Type B pancreatic cell (in vitro differentiated cells): ENCODE measurements at places on chromosomes 3 and 15.

GRCh38 chr3:50602595-50603191 is 8.9 kb downstream of the CISH start:
- H3K27ac ChIP-seq = peak overlapping the region; percentile 90
- H3K27me3 ChIP-seq = no peaks in the 10 kb centered on the region
- H3K36me3 ChIP-seq = no peaks in the 10 kb centered on the region
- peak overlapping the region; percentile 71 for H3K4me3 ChIP-seq

DNA sequence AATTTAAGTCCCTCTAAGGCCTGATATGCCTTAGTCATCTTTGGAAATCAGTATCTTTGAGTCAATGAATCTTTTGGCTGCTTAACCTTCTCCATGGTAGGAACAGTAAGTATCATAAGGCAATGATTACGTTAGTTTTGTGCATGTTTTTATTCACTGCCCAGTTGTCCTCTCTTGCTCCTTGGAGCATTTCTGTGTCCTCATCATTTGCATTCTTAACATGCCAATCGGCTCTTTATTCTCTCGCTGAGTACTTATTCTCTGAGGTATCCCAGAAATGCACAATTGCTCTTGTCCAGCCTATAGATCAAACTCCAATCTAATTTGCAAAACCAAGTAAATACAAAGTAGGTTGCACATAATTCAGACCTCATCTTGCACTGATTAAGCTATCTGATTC is 405.0 kb upstream of the IL12A start:
- H3K27me3 ChIP-seq = peaks cover 6% of the 10 kb centered on the region
- H3K27ac ChIP-seq = no peak overlapping the region
- H3K4me3 ChIP-seq = no peak overlapping the region
- H3K36me3 ChIP-seq = no peaks in the 10 kb centered on the region
- DNase-seq = no peak
- peaks cover 5% of the 10 kb centered on the region for H3K4me1 ChIP-seq

GRCh38 chr15:74958320-74958907 is 1.8 kb upstream of the RPP25 start:
- H3K4me3 ChIP-seq = peak overlapping the region; percentile 85
- H3K27ac ChIP-seq = peak overlapping the region; percentile 45
- H3K27me3 ChIP-seq = peaks cover 72% of the 10 kb centered on the region

DNA sequence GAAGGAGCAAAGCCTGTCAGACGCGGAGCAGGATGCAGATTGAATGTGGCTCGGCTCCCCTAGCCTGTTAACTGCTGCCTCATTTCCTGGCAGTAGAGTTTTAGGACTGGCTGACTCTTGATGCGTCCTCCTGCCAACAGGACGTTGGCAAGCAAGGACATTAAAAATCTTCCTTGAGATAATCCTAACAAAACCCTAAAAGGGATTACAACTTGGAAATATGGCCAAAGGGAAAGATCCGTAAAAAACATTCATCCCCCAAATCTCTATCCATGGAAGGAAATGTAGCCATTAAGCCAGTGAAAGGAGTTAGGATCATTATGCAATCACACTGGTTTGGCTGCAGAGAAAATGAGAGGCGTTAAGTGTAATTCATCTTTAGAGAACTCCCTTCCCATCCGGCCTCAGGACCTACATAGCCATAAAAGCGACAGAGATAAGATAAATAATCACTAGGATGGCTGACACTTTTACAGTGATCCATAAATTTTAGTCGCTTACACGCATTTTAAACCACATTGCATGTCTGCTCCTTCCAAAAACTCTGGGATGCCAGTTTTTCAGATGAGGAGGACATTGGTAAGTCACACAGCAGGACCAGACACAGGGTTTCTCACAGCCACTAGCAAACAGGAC is 44.5 kb upstream of the C3orf80 start:
- H3K36me3 ChIP-seq = no peaks in the 10 kb centered on the region
- H3K27ac ChIP-seq = no peak overlapping the region
- no peak overlapping the region for H3K4me3 ChIP-seq
- H3K27me3 ChIP-seq = peaks cover 9% of the 10 kb centered on the region
- peaks cover 5% of the 10 kb centered on the region for H3K4me1 ChIP-seq

DNA sequence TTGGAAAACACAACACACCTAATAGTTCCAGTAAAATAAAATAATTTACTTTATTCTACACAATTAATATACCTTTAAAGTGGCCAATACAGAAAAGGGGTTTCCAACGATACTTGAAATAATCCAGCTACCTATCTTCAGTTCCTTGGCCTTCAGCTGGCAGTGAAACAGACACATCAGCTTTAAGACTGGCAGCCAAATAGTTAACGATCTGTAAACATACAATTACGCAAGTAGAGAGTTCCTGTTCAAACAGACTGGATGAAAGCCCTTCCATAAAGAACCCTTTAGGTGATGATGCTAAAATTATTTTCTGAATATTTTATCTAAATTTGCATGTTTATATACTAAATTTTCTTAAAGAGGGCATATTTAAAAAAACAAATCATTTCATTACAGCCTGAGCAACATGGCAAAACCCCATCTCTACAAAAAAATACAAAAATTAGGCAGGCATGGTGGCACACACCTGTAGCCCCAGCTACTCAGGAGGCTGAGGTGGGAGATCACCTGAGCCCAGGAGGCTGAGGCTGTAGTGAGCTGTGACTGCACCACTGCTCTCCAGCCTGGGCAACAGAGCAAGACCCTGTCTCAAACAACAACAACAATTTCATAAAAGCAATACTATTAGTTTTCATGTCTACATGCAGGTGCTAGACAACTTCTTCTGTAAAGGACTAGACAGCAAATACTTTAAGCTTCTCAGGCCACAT is 12.9 kb downstream of the DYNC1LI1 start:
- H3K27ac ChIP-seq = no peak overlapping the region
- DNase-seq = no peak
- H3K27me3 ChIP-seq = no peaks in the 10 kb centered on the region
- H3K4me1 ChIP-seq = peaks cover 8% of the 10 kb centered on the region
- H3K4me3 ChIP-seq = no peak overlapping the region
- no peaks in the 10 kb centered on the region for H3K36me3 ChIP-seq

- no peaks in the 10 kb centered on the region for H3K36me3 ChIP-seq
- peaks cover 31% of the 10 kb centered on the region for H3K4me1 ChIP-seq
- H3K27me3 ChIP-seq = no peaks in the 10 kb centered on the region
- no peak overlapping the region for H3K27ac ChIP-seq
- no peak for DNase-seq
These were observed 418.8 kb downstream of the MAGI1 start for GRCh38 chr3:65619888-65620287.

DNA sequence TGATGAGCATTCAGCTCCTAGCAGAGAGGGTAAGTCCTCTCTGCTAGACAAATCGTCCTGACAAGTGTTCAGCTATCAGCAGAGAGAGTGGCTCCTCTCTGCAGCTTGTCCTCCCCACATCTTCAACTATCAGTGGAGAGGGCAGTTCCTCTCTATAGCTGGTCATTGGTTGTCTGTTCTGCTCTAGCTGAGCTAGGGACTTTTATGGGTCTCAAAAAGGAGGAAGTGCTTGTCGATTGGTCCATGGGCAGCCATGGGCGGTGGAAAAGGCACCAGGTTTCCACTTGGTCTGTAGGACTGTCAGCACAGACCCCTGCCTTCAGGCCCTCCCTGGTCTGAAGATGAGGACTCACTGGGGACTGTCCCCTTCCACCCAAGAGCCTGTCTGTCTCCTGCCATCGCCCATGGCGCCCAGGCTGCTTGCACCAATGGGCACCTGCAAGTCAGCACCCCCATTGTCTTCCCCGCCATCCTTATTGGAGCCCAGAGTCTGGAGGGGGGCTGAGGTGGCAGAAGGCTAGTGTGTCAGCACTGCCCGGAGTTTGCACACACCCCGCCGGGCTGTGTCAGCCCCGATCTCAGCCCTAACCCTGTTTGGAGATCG is 264.7 kb downstream of the ZBBX start:
- H3K27me3 ChIP-seq = no peaks in the 10 kb centered on the region
- DNase-seq = no peak
- no peak overlapping the region for H3K4me3 ChIP-seq
- H3K36me3 ChIP-seq = no peaks in the 10 kb centered on the region

DNA sequence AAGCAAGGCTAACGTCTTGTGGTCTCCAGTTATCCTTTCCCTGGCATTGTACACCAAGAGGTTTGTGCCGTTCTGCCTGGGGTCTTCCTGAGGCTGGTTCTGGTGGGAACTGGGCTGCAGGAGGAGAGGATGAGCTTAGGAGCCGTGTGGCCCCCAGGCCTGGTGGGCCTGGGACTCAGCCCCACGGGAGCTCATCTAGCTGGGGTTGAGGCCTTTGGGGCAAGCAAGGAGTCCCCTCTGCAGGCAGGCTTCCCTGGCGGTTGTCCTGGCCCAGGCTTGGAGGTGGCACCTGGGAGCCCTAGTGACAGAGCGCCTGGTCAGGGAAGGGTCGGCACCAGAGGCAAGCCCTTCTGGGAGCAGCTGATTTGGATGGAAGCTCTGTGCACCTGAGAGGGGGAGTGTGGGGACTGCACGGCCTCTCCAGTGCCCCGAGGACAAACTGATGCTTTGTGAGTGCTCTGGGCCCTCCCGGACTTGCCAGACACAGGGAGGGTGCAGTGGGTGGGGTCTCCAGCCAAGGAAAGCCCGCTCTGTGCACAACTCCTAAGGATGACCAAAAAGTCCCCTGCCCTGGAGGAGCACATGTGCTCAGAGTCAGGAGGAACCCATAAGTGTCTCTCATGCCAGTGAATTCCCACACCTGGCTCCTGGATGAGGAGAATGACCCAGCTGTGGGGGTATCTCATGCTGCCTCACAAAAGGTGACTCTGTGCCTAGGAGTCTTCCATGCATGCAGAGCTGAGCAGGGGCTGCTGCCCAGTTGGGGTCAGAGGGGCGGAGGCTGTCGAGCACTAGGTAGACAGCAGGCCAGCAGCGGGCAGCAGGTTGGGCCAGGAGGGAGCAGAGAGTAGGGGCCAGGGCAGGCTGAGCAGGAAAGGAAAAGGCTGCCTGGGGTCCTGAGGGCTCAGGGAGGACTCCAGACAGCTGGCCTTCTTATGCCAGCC is 2.7 kb downstream of the PAK6 start:
- no peaks in the 10 kb centered on the region for H3K36me3 ChIP-seq
- peaks cover 13% of the 10 kb centered on the region for H3K27me3 ChIP-seq
- no peak for DNase-seq
- H3K4me3 ChIP-seq = no peak overlapping the region
- peaks cover 16% of the 10 kb centered on the region for H3K4me1 ChIP-seq
- no peak overlapping the region for H3K27ac ChIP-seq

DNA sequence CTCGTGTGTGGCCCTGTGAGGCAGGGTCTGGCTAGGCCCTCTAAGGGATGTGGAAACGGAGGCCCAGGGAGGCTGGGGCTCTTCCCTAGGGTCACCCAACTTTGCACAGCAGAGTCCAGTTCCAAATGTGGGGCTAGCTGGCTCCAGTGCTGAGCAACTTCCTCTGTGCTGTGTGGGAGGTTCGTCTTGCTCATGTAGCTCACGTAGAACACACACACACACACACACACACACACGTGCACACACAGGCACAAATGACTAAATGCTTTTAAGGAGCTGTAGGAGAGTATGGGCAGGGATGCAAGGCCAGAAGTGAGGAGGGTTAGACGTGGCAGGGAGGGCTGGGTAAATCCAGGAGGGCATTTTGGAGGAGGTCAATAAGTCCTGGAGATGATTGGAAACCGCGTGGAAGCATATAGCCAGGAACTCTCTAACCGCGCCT is 213.8 kb downstream of the RPLP1 start:
- no peak overlapping the region for H3K4me3 ChIP-seq
- no peaks in the 10 kb centered on the region for H3K36me3 ChIP-seq
- peaks cover 27% of the 10 kb centered on the region for H3K4me1 ChIP-seq
- H3K27me3 ChIP-seq = peaks cover 36% of the 10 kb centered on the region

DNA sequence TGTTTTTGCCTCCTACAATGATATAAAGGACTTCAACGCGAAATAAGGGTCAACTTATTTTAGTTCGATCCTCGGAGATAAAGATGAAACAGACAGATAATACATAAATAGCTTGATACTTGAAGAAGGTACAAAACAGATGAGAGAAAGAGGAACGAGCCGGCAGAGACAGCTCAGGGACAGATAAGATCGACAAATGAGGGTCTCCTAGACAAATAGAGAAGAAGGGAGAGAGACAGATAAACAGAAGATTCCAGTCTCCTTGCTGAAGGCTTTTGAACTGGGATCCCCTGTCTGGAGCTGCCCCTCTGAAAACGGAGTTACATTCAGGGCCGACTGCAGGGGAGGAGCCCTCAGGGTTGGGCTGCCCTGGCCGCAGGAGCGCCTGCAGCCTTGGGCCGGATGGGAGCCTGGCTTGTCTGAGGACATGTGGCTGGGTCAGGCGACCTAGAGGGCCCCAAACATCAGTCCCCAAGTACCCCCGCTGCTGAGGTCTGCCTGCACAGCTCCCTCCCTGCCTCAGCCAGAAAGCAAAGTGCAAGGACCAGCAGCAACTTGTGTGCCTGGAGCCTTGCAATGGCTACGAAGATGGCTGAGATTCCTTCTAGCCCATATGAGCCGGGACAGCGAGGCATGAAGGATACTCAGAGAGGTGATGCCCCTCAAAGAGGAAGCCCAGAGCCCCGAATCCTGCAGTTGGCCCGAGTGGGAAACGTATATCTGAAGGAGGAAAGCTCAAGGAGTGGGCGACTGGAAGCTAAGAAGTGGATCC is 926 bp upstream of the SKOR1 start:
- peak overlapping the region; percentile 87 for H3K4me3 ChIP-seq
- no peak overlapping the region for H3K27ac ChIP-seq
- peaks cover 83% of the 10 kb centered on the region for H3K27me3 ChIP-seq
- H3K4me1 ChIP-seq = peaks cover 32% of the 10 kb centered on the region
- no peak for DNase-seq
- no peaks in the 10 kb centered on the region for H3K36me3 ChIP-seq

GRCh38 chr15:88300089-88300488 is 43.5 kb upstream of the NTRK3 start:
- H3K27me3 ChIP-seq = peaks cover 24% of the 10 kb centered on the region
- DNase-seq = no peak
- no peaks in the 10 kb centered on the region for H3K4me1 ChIP-seq
- no peak overlapping the region for H3K27ac ChIP-seq
- H3K4me3 ChIP-seq = no peak overlapping the region
- H3K36me3 ChIP-seq = no peaks in the 10 kb centered on the region

GRCh38 chr3:157844800-157845565 is 261.2 kb downstream of the SHOX2 start:
- no peaks in the 10 kb centered on the region for H3K36me3 ChIP-seq
- no peaks in the 10 kb centered on the region for H3K4me1 ChIP-seq
- peaks cover 3% of the 10 kb centered on the region for H3K27me3 ChIP-seq
- no peak for DNase-seq

GRCh38 chr3:74491874-74492273 is 122.6 kb downstream of the CNTN3 start:
- H3K27ac ChIP-seq = no peak overlapping the region
- no peak for DNase-seq
- peaks cover 6% of the 10 kb centered on the region for H3K27me3 ChIP-seq
- H3K4me1 ChIP-seq = no peaks in the 10 kb centered on the region
